Caki2 (cell line): ENCODE measurements at places on chromosomes 2 and 18. TPM values are rescaled to one million over a fixed set of nuclear protein-coding genes. Genes with fewer than 3 reads are reported as not detected.

DNA sequence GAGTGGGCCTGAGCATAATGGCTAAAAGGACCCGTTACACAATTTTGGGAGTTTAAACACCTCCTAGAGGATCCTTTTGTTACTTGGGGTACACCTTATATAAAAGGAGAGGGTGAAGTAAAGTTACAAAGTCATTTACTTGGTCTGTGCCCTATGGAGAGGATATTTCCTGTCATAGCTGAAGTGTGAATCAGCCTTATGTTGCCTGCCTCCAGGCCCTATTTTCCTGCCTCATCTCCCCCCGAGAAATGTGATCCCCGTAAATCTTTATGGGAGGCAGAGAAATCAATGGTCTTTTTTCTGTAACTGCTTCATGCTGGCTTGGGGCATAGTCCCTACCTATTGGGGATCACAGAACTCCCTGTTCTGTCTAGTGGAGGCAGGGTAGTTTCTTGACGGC, 906.6 kb downstream of the DSC3 start:
- no peak for DNase-seq

Gene METTL5
- total RNA-seq, result 68.4 and 101 TPM in 2 replicates

Gene GAD1
- total RNA-seq, result 4.4 and 5.6 TPM in 2 replicates

Gene SFTPB
- not detected in 2 replicates for total RNA-seq

GRCh38 chr18:53324353-53324752, 900.1 kb downstream of the MBD2 start:
- no peak for DNase-seq

Gene CENPA
- total RNA-seq, result 23.2 and 49.5 TPM in 2 replicates

GRCh38 chr2:33632831-33633230, 33.7 kb upstream of the FAM98A start:
- no peak for DNase-seq

DNA sequence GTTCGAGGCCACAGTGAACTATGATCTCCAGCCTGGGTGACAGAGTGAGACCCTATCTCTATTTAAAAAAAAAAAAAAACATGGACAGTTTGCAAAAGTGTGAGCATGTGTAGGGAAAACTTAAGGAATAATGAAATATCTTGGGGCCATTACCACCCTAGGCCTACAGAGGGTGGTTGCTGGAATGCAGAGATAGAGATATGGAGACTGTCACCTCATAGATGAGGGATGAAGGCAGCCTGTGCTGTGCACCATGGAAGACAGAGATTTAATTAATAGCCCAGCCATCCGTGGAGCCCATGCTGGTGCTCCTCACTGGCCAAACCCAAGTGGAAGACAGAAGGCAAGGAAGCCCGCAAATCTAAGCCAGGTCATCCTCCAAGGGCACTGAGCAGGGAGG, 16.6 kb upstream of the CEP68 start:
- DNase-seq, result no peak
